ENCODE measurements at places on chromosomes 3 and 15.

- DNase-seq, result no peak
Measured at GRCh38 chr3:29488922-29489321, 208.1 kb downstream of the RBMS3 start.

- DNase-seq, result no peak
Measured at GRCh38 chr3:32374788-32375595, 16.7 kb upstream of the CMTM7 start.

DNA sequence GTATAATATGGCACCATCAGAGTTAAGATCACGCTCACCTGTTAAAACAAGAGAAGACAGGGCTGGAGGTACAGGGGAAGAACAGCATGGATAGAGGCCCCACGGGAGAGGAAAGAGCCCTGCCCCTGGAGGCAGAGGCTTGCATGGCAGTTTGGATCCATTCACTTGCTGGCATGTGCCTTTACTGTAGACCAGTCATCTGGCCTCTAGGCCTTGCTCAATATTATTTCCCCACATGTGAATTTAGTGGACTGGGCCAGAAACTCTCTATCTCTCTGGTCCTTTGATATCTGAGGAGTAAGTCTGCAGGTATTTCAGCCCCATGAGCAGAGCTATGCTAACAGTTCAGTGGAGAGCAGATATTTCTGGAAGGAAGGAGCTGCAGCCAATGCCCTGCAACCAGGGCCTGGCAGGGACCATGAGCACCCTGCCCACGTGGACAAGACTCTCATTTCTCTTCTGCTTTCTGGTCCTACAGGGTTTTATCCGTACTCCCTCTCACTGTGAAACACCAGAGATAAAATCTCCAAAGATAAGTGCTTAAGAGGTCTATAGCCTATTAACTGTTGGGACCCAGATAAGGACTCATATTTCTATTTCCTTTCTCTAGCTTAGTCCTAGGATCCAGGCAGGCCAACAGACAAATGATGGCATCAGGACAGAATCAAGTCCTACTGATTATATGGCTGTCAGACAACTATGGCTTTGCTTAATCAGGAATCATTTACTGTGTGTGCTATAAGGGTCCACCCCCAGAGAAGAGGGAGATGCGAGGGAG is 65.0 kb downstream of the CLDN11 start:
- DNase-seq, result no peak

- DNase-seq, result no peak
Measured at GRCh38 chr15:91070872-91071271, 29.2 kb upstream of the SV2B start.

GRCh38 chr15:100279446-100279845 is 62.3 kb downstream of the ADAMTS17 start:
- no peak for DNase-seq
